ENCODE measurements at places on chromosomes 7 and 10.

GRCh38 chr10:7107285-7107684 is 303.5 kb downstream of the SFMBT2 start:
- DNase-seq = no peak

DNA sequence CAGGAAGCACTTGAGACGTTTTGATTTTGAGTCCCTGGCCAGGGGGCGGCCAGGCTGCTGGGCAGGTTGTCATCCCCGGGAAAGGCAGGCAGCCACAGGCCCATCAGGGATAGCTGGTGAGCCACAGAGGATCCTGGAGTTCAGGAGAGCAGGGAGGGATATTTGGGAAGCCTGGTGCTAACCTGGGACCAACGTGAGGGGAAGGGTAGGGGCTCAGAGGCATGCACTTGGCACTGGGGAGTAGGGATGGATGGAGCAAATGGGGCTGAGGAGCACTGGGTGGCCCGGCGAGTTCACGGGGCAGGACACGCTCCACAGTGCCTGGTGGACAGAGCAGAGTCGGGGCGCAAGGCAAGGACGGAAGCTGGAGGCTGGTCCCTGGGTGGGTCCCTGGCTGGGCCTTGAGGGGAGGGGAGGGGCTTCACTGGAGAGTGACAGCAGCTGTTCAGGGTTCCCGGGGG is 30.2 kb downstream of the LRRC27 start:
- no peak for DNase-seq

- DNase-seq = no peak
Observed at GRCh38 chr7:101081432-101081831, 3.8 kb upstream of the TRIM56 start.

DNA sequence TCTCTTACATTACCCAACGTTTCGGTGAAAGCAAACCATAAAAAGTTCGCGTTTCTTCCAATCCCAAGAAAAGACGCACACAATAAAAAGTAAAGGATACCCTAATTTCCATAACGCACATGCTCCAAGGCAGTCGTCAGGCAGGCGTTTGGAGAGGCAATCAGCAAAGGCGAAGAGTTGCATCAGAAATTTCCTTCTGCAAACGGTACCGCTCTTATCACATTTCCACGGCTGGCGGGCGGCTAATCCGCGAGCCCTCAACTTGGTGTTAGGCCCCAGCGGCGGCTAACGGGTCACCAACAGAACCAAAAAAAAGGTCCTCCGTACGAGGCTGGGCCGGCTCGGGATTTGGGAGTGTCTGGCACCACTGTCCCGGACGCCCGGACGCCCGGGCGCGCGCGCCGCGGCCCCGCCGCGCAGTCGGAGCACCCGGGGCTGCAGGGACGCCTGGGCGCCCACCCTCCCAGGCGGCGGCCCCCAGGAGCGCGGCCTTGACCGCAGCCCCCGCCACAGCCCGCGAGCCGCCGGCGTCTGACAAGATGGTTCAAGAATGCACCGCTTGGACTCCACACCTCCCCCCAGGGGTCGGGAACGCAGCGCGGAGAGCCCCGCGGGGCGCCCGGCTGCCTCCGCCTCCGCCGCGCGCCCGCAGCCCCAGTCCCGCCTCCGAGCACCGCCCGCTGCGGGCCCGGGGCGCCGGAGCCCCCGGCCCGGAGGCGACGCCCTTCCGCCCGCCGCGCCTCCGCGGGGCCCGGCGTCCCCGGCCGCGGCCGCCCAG is 9.8 kb upstream of the GRB10 start:
- DNase-seq = peak; percentile 83

DNA sequence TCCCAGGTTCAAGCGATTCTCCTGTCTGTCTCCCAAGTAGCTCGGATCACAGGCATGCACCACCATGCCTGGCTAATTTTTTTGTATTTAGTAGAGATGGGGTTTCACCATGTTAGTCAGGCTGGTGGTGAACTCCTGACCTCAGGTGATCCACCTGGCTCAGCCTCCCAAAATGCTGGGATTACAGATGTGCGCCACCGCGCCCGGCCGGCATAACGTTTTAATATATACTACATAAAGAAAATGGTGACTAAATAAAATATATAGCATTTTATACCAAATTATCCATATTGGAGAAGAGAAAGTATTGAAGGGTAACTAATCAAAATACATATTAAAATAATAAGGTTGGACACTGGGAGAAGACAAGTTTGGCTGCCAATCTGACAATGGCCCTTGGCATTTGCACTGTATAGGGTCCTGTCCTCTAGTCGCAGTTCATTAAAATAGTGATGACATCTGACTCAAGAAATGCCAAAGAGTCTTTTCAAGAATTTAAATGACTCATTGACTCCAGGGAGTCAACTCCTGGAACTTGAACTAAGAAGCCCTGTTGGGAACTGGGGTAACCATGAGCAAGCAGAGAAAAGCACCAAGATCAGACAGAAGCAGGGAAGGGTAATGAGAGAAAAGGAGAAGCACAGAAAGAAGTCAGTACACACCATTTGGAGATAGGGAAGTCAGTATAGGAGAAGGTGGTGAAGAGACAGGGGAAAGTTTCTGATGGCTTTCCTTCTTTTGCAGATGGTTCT is 91.1 kb downstream of the CH25H start:
- DNase-seq = peak; percentile 12
